ENCODE measurements at places on chromosomes 12 and 14. TPM values are rescaled to one million over a fixed set of nuclear protein-coding genes. Genes with fewer than 3 reads are reported as not detected.

- DNase-seq: no peak
Observed at GRCh38 chr14:68020493-68020892, 200.9 kb downstream of the RAD51B start.

DNA sequence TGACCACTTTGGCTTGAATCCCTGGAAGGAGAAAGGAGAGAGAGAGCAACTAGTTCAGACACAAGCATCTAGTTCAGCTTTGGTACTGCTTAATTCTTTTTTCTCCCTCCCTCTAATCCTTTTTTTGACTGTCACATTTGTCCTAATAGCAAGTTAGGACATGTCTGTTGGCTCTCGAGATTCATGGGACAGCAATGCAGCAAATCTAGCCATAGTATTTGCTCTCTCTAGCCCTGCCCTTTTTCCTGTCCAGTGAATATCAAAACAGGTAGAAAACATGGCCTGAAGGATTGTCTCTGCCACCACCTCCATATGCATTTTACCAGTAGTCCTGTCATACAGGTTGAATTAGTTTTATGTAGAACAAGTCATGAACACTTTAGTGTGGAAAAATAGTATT is 116.4 kb downstream of the PTPRB start:
- no peak for DNase-seq

DNA sequence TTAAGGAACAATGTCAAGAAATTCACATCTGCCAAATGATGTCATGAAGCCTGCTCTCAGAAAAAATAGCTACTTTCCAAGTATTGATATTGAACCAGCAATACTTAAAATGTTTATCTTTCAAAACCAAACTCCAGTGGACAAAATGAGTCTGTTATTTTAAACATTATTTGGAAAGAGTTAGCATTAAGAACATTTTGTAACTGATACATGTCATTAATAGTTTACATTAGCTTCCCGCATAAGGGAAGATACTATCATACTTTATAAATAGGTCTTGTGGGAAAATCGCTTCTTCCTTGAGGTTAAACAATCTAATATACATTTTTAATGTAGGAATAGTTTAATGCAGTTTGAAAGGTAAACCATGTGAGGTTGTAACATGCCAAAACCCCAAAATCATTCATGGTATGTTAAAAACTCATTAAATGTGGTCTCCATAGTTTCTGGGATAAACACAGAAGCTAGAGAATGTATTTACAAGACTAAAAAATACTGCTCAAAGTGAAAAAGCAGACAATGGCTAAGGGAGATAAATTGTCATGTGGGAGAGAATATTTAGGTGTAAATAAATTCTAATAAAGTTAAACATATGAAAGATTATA is 73.4 kb upstream of the ATP2B1 start:
- DNase-seq: no peak

DNA sequence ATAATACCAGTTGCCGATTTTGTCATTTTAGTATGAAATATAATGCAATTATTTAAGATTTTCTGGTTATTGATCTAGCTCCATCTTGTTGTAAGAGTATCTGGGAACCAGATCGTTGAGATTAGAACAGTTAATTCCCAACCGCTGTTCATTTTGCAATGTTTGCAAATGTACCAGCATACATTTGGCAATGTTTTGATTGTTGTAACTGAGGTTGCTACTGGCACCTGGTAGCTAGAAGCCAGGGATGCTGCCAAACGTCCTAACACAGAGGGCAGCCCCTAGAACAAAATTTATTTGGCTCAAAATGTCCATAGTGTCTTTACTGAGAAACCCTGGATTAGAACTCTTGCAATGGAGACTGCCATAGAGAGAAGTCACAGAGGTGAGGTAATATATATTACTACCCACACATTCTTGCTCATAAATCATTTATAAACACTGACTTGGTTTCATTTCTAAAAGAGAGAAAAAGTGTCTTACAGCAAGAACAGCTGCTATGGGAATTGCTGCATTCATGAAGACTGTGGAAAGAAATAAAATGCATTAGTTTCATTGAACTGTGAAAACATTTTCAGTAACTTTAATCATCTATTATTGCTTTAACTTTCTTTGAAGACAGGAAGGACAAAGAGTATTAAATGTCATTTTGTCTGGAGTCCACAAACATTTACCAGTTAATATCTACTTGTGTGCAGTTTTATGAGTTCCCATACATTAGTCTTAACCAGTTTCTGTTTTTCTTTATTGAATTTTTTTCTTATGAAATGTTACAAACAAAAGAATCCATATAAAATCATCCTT is 46.2 kb downstream of the ABCC9 start:
- DNase-seq: no peak

- peak; percentile 93 for DNase-seq
Observed at GRCh38 chr12:114936148-114937079, 252.4 kb upstream of the TBX3 start.

- no peak for DNase-seq
Observed at GRCh38 chr14:77409131-77409533, 14.2 kb downstream of the NOXRED1 start.

DNA sequence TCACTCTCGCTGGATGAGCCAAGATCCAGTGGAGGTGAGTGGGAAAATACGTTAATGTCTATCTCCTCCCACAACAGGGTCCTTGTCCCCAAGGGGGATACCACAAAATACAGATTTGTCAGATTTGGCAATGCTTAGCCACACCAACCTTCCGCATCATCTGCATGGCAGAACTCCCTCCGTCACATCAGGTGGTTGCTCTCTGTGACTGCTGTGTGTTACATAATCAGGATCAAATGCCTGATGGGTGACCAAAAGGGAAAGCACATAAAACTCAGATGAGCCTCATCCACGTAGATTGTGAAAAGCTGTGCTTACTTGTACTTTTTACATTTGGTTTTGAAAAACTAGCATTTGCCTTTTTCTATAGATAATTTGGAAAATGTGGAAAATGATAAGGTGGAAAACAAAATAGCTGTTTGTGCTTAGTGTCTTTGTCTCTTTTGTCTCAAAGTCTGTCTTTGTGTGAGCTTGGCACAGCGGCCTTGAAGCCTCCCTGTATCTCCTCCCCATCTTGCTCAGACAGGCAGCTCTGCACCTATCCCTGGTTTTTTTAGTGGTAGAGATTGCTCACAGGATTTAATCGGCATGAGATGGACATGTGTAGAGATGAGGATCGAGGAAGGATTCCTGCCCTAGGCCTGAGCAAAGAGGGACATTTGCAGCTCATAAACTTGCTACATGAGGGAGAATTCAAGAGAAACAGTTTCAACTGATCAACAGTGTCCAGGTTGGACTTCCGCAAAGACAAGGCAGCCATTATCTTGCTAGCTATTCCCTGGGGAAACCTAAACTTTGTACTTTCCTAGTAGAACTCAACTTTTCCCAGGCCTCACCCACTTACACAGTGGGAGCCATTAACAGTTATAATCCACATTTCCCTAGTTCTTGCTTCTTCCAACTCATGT is 3.6 kb upstream of the FGF6 start:
- DNase-seq: no peak

DNA sequence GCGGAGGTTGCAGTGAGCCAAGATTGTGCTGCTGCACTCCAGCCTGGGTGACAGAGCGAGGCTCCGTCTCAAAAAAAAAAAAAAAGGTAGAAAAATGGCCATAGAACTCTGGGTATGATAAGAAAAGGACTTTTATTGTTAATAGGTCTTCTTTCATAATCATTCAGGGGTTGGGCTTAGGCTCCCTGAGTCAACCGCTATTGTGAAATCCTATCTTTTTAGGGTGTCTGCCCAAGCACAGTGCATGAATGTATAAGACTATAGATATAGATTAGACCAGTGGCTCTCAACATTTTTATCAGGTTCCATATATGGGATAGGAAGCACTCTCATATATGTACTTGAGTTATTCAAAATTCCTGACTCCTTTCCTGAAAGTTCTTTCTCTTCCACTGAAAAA is 48.7 kb upstream of the USP15 start:
- no peak for DNase-seq

DNA sequence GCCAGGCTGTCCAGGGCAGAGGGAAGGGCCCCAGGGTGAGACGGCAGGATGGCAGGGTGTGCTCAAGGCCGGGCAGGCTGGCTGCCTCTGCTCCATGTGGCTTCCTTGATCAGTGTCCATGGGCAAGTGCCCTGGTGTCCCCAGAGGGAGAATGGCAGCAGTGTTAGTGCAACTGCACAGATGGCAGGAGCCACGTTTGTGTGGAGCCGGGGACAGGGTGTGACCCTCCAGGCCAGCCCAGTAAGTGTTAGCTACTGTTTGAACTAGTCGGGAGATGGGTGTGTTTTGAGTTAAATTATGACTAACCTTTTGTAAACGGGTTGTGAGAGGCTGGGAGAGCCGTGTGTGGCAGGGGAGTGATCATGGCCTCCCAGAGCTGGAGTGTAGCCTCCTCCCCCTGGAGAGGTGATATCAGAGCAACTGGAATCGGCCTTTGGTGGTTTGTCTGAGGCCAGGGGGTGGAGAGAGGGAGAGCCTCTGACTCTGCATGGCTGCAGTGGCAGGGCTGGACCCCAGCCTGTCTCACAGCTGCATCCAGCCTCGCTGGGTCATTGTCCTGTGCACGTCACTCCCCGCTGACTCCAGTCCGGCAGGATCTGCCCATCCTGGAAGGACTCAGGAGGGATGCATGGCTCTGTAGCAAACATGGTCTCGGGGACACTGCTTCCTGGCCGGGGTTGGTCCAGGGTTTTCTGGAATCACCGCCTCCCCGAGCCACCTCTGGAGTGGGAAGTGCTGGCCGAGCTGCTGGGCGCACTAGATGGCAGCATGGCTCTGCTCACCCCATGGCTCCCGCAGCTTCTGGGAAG is 27.8 kb downstream of the AACS start:
- no peak for DNase-seq

GRCh38 chr12:103827911-103828391 is 13.1 kb downstream of the NT5DC3 start:
- peak; percentile 41 for DNase-seq

- DNase-seq: peak; percentile 95
Observed at GRCh38 chr14:61470261-61470960, 149.0 kb downstream of the PRKCH start.

GRCh38 chr14:78631551-78631950 is 461.4 kb downstream of the NRXN3 start:
- no peak for DNase-seq

DNA sequence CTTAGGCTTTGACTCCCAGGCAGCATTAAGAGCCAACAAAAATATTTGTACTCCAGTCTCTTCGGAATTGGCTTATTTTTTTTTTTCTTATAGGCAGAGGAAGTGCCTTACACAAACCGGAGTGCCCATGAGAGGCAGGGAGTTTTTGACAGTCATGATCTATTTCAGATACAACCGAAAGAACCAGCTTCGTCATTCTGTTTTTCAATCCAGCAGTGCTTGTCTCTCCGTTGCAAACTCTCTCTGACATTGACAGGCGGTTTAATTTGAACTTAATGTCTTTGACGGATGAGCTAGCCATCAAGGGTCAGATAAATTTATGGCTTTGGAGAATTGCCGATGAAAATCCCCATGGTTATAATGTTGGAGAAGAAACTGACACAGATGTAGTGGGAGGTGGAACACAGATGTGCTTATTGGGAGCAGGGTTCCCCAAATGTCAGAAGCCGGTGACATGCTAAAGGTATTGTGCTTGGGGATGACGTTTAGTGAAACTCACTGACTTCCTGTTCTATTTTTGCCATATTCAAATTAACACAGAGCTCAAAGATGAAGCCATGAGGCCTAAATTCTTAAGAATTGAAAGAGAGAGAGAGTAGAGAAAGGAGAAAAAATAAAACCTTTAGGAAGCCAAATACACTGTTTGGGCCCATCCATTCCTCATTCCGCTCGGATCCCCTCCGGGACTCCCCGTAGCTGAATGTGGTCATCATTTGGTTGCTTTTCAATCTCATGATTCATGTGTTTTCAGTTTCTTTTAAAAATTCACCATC is 59.7 kb downstream of the PLXNC1 start:
- DNase-seq: no peak

DNA sequence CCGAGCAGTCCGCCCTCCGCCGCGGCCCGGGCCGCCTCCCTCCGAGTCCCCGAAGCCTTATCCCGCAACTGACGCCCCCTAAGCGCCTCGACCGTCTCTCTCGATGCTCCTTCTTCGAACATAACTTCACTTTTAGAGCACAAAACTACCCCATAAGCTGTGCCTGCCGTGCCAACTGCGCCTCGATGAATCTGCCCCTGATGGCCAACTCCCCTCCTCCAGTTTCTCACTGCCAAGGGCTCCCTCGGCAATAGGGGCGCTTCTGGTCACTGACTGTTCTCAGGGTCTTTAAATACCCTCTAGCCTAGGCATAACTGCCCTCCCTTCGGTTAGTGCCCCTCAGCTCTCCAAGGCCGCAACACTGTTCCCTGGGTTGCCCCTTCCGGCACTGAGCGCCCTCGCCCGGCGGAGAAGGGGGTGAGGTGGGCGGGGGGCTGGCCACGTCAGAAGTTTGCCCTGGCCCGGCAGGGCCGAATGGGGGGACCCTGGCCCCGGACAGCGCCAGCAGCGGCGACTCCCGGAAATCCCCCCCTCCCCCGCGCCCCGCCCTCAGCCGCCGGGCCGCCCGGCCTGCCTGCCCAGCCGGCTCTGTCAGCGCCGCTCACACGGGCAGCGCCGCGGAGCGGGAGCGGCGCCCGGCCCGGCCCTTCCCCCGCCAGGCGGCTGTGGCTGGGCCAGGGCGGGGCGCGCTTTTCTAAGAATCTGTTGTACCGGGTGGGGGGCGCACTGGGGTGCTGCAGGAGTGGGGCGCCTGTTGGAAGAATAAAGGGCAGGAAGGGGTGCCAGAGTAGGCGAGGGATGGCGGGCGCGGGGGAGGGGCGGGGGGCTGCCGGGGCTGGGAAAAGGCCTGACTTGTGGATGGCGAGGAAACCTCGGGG is 10.6 kb downstream of the RARG start:
- DNase-seq: peak; percentile 59

- no peak for DNase-seq
Observed at GRCh38 chr12:82665142-82665923, 21.4 kb upstream of the TMTC2 start.

- peak; percentile 28 for DNase-seq
Observed at GRCh38 chr12:25130741-25131188, 64.2 kb downstream of the DNAI7 start.

GRCh38 chr12:27915021-27915420 is 57.5 kb downstream of the PTHLH start:
- no peak for DNase-seq

GRCh38 chr14:96096639-96097610 is 57.8 kb downstream of the C14orf132 start:
- DNase-seq: no peak

GRCh38 chr14:49945448-49946319 is 52.8 kb downstream of the ARF6 start:
- peak; percentile 19 for DNase-seq

Gene SH2B3
- 99.7 TPM for total RNA-seq

Gene HPD
- total RNA-seq: not detected

Gene NPFF
- not detected for total RNA-seq

Gene C12orf56
- not detected for total RNA-seq

Gene TAS2R19
- total RNA-seq: 0.24 TPM

Gene AKAP6
- total RNA-seq: 3.0 TPM

Gene AICDA
- not detected for total RNA-seq

Gene PPP1R13B
- 1.6 TPM for total RNA-seq

Gene MANSC4
- not detected for total RNA-seq

Gene KRT2
- not detected for total RNA-seq

Gene KRT75
- not detected for total RNA-seq

Gene RNU4-1
- total RNA-seq: under 0.01 TPM

Gene TTC9
- not detected for total RNA-seq

Gene AMDHD1
- 1.6 TPM for total RNA-seq

Measured in RPMI7951 (cell line).